ENCODE measurements at places on chromosomes 5 and 9. TPM values are rescaled to one million over a fixed set of nuclear protein-coding genes. Genes with fewer than 3 reads are reported as not detected.

DNA sequence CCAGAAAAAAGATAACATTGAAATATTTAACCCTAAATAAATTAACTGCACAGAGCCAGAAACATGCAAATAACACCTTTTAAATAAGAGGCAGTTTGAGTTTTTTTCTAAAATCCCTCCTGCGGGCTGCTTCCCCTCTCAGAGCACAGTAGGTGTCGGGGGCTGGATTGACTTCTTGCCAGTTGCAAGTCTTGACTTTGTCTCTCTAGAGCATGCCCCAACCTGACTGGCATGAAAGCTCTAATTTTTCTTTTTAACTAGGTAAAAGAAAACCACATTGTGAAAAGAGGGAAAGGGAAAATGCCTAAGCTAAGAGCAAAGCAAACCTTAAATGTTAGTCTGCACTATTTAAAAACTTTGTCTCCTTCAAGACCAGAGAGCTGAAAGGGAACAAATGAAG lies 46.4 kb upstream of the DNAH5 start:
- no peak for DNase-seq

GRCh38 chr5:93578813-93579691 lies 2.0 kb downstream of the NR2F1-AS1 start:
- DNase-seq, result peak; percentile 56

DNA sequence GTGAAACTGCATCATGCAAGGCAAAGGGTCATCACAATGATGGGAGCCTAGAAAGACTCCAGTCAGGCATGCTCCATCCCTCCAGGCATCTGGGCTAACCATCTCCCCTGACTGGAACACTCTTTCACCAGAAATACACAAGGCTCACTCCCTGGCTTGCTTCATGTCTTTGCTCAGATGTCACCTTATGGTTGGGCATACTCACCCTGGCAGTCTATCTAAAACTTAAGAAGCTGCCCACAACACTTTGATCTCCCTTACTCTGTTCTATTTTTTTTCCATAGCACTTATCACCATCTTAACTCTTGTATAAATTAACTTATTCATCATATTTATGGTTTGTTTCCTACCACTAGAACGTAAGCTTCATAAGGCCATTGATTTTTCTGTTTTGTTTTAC lies 90.0 kb downstream of the SPEF2 start:
- no peak for DNase-seq

DNA sequence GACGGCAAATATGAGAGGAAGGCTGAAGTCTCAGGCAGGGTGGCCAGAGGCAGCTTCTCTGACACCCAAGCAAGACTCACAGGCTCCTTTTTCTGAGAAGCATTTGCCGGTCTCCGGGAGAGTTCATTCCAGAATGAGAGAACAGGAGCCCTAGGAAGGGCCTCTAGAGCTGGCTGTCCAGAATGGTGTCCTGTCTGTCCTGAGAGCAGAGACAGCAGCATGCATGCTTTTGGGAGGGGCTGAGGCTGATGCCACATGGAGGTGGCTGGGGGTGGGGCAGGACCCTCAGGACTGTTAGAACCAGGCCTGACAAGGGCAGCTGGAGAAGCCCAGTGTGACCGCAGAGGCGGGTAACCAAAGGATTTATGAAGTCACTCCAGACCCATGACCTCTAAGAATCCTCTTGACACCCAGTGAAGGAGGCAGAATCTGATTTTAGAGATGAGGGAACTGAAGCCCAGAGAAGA lies 60.0 kb downstream of the SHB start:
- DNase-seq, result no peak

DNA sequence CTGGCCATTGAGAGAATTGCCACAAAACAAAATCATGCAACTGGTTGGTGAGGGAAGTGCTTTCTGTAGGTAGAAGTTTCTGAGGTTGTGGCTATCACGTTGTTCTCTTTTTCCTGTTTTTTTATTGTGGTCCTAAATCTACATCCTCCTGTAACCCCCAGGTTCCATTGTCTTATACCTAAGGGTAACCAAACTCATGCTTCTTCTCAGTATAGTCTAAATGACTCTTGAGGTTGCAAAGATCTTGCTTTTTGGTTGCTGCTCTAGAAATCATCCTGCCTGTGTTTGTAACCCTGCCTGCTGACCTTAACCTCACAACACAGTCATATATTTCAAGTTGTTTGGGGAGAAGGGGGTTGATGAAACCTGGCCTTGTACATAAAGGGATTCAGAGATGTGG lies 273.1 kb downstream of the CD180 start:
- peak; percentile 51 for DNase-seq

GRCh38 chr9:26131886-26132285 lies 453.6 kb upstream of the TUSC1 start:
- no peak for DNase-seq

GRCh38 chr5:5179597-5179996 lies 39.5 kb downstream of the ADAMTS16 start:
- no peak for DNase-seq

The CDKN2B gene
- total RNA-seq, result 0.33 TPM

- peak; percentile 72 for DNase-seq
Measured at GRCh38 chr9:137176302-137177182, 4.7 kb upstream of the TMEM210 start.

The SLC34A3 gene
- not detected for total RNA-seq

The CEL gene
- 2.0 TPM for total RNA-seq
